ENCODE measurements at places on chromosomes 5 and 9.
A peak's percentile ranks its signal among the peaks of the same experiment; 100 is the strongest.

DNA sequence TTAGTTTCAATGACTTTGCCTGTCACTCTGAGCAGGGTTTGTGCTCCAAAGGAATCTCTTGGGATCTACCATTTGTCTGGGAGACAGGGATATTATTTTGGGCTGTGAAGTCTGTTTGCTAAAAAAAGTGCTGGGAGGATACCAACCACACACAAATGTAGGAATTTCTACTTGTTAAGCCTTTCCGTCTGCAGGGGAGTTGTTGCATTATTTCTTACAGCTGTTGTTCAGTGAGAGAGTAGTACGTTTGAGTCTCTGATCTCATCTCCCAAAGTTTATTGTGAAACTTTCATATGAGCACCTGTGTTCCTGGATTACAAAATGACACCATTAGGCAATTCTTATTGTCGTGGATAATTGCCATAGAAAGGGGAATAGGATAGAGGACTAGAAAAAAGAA is 78.3 kb upstream of the SEMA6A start:
- no peak for DNase-seq

DNA sequence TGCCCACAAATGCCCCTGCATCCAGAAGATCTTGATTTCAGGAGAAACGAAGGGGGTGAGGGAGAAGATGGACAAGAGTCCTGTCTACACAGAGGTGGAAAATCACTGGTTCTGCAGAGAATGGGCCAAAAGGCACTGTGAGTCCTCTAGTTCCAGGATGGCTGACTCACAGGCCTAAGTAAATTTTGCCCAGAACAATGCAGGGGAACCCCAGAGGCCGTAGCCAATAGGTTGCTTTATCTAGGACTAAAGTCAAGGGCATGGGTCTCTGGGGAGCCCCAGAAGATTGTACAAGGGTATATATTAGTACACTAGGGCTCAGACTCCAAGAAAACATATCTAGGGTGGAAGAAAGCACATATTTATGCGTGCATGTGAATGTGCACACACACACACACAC is 98.0 kb downstream of the SLIT3 start:
- DNase-seq, result no peak

DNA sequence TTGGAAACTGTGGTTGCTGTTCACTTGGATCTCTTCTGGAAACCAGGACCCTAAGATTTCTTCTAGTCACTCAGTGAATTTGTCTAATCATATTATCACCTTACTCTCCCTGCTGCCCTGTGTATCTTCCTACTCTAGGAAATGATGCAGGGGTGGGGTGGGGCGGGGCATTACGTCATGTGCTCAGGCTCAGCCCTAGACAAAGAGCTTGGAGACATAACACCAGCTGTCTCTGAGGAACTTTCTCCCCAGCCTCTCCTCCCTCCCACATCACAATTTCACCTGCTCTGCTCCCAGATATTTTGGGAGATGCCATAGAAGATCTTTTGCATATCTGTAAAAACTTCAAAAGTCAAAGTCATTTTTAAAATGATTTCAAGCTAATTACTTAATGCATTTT is 470.4 kb downstream of the ZSWIM6 start:
- no peak for DNase-seq

- no peak for DNase-seq
These were observed 26.0 kb upstream of the SVEP1 start for GRCh38 chr9:110605565-110605964.

DNA sequence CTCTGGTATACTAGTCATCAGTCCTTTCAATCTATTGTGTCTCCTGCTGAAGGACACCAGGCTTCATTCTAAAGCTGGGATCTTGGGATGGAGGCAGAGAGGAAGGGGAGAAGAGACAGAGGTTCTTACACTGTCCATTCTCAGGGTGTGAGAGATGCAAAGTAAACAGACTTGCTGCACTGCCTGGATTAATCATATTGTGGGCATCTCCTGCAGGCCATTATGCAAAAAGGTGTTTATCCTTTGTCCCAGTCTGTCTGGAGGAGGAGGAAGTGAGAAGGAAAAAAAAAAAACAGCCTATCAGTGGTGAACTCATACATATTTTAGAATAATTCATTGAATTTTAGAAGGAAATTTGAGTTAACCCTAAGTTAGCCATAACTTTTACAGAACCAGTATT is 92.9 kb upstream of the TNPO1 start:
- DNase-seq, result no peak

GRCh38 chr5:141804475-141804874 is 73.7 kb downstream of the PCDH1 start:
- DNase-seq, result no peak

DNA sequence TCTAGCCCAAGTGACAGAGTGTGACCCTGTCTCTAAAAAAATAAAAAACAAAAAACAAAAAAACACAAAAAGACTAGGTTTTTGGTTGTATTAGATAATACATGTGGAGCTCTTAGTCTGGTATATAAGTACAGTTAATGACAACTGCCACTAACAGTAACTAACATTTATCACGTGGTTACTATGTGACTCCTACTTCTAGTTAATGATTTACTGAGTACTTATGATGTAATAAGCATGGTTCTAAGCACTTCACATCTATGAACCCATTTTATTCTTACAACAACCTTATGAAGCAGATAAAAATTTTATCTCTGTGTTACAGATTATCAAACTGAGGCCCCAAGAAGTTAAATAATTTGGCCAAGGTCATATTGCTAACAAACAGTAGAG is 6.1 kb upstream of the TMEFF1 start:
- DNase-seq, result no peak

- no peak for DNase-seq
These were observed 81.7 kb downstream of the FCHO2 start for GRCh38 chr5:73037545-73037944.

- DNase-seq, result no peak
These were observed 70.6 kb downstream of the SMARCA2 start for GRCh38 chr9:2085716-2086115.

DNA sequence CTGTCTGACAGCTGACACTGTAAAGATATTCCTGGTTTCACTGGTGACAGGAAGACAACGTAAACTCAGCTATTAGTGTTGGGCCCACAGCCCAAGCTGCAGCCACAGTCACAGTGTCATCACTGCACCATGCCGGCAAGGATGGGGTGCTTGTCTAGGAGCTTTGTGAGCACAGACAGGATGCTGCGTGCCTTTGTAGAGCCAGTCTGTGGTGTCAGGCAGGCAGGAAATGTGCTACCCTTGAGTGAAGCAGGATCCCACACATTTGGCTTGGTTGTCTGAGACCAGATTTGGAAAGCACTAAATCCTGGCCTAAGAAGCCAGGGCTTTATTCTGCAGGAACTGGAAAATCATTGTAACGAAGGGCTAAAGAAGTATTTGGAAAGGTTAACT is 121.6 kb upstream of the ADAMTS16 start:
- DNase-seq, result no peak

DNA sequence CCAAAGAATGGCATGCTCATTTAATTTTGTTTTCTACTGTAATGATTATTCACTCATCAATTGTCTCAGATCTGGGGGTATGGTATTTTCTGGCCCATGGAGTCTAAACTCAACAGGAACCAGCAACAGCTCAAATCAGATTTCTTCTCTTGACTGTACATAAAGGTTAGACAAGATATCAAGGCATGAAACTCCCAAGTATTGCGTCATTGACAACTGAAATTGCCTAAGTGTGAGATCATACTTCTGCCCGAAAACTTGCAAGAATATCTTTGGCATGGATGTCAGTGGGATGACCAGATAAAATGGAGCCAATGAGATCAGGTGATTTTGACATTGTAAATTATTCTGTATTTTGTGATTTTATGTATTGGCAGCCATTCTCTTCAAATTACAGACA is 141.7 kb upstream of the STK32A start:
- DNase-seq, result no peak

DNA sequence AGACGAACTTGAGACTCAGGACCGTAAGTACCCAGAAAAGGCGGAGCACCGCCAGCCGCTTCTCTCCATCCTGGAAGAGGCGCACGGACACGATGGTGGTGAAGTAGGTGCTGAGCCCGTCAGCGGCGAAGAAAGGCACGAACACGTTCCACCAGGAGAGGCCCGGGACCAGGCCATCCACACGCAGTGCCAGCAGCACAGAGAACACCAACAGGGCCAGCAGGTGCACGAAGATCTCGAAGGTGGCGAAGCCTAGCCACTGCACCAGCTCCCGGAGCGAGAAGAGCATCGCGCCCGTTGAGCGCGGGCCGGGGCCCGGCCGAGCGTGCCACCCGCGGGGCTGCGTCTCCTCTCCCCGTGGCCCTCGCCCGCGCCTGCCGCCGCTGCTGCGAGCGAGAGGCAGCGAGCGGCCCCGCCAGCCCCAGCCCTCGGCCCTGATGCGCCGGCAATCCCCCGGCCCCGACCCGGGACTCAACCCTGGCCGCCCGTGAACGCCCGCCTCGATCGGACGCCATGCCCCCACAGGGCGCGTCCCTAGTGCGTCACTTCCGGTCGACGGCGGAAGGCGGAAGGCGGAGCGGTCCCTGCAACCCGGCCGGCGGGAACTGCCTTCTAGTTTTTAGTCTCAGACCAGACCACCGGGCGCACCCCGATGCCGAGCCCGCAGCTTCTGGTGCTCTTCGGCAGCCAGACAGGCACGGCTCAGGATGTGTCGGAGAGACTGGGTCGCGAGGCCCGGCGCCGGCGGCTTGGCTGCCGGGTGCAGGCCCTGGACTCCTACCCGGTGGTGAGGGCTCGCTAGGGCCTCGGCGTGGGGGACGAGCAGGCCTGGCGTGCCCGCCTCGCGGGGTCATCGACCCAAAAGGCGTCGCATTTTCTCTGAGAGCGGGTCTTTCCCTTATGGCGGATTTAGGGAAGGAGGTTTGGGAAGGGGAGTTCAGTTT is at the start of the genes NDOR1 and TMEM203:
TSS of gene NDOR1 (plus strand) at position 575 of the 944 bp plus-strand sequence. CDS start at position 653, 78 bp downstream.
TSS of gene TMEM203 (minus strand) at position 523 of the 944 bp plus-strand sequence. CDS start at position 289, 234 bp downstream.
- peak; percentile 92 for DNase-seq

DNA sequence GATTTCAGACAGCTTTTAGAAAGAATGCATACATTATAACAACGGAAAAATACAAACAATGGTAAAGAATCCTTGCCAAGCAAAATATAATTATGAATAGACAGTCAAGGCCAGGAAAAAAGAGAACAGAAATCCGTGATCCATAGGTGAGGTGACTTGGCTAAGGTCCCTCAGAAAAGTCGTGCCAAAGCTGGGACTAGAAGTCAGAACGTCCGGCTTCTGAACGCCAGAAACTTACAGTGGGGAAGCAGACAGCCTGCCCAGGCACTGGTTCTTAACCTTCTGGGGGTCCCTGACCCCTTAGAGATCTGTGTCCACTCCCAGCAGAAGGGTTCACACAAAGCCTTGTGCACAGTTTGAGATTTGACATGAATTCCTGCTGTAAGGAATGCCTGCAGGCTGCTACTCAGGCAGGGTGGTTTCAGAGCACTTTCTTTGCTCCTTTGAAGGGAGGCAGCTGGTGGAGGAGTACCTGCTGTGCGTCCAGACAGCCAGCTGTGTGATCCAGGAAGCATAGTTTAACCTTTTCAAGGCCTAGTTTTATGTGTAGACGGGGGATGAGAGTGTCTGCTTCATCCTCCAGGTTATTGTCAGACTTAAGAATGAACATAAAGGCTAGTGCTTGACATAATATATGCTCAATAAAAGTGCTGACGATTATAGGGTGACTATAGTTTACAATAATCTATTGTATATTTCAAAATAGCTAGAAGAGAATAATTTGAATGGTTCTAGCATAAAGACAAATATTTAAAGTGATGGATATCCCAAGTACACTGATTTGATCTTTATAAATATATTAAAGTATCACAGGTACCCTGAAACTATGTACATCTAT is 852 bp downstream of the ARHGEF37 start:
- no peak for DNase-seq

GRCh38 chr9:71830153-71830552 is 61.8 kb upstream of the CEMIP2 start:
- no peak for DNase-seq

All from stimulated activated naive CD8-positive, alpha-beta T cell treated with anti-CD3 and anti-CD28 coated beads, Interleukin-15, amount 100 ng/mL, for 72 hours (primary cell).